ENCODE measurements at places on chromosomes 11 and 22.

DNA sequence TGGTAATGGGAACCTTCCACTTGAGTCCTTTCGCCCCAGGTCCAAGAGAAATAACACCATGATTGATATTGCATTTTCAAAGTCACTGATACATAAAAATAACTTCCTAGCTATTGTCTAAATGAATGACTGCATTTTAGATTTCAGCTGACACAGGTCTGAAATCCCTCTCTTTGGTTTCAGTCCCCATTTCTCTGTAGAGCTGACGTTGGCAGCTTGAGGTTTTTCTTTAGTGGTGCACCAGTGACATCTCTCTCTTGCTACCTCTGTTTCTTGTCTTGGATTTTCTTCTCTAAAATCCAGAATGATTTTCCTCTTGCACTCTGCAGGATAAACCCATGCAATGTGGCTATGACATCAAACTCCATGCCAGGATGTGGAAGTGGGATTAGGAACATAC lies 31.7 kb upstream of the SORL1 start:
- no peak for DNase-seq

DNA sequence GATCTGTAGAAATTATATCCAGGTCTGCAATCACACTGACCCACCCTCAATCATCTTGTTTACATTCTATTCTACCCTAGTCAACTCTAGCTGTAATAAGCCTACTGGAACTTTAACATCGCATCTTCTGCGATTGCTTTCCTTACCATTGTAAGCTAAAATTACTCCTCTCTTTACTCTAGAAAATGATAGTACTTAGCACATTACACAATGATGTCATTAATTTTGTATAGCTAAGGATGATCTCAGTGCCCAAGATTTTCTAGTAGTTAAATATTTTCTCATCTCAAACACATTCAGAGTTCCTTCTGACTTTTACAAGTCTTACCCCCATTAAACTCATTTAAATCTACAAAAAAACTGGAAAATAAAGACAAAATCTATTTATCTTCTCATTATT lies 39.6 kb upstream of the CTSC start:
- no peaks in the 10 kb centered on the region for H3K27me3 ChIP-seq
- DNase-seq = no peak
- H3K4me3 ChIP-seq = no peak overlapping the region
- no peak overlapping the region for H3K27ac ChIP-seq
- H3K36me3 ChIP-seq = no peaks in the 10 kb centered on the region

- no peaks in the 10 kb centered on the region for H3K36me3 ChIP-seq
- no peak overlapping the region for H3K27ac ChIP-seq
- no peaks in the 10 kb centered on the region for H3K4me1 ChIP-seq
- H3K27me3 ChIP-seq = no peaks in the 10 kb centered on the region
- DNase-seq = no peak
- H3K4me3 ChIP-seq = no peak overlapping the region
Measured at GRCh38 chr11:46176421-46176820, 55.2 kb upstream of the PHF21A start.

- no peak for DNase-seq
- no peaks in the 10 kb centered on the region for H3K4me1 ChIP-seq
- no peaks in the 10 kb centered on the region for H3K27me3 ChIP-seq
- no peak overlapping the region for H3K4me3 ChIP-seq
- H3K36me3 ChIP-seq = no peaks in the 10 kb centered on the region
Measured at GRCh38 chr11:128648711-128649110, 45.2 kb upstream of the FLI1 start.

DNA sequence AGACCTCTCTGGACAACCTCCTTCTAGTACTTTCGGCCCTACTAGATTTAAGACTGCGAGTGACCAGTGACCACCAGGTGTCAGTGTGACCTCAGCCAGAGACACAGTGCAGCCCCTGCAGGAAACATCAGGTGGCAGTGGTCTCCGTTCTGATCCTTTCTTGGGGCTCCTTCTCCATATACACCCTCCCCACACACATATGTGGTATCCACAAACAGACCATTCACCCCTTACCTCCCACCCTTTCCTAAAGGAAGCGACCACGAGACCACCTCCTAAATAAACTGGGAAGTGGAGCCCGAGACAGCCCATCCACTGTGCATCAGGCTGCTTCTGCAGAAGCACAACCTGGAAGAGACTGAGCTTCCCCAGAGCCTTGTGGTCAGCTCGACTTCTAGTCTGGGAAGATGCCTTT lies 38.5 kb upstream of the CYP2D6 start:
- no peak overlapping the region for H3K4me3 ChIP-seq
- H3K4me1 ChIP-seq = peaks cover 6% of the 10 kb centered on the region
- H3K36me3 ChIP-seq = peaks cover 17% of the 10 kb centered on the region
- no peak for DNase-seq
- no peaks in the 10 kb centered on the region for H3K27me3 ChIP-seq
- H3K27ac ChIP-seq = no peak overlapping the region

DNA sequence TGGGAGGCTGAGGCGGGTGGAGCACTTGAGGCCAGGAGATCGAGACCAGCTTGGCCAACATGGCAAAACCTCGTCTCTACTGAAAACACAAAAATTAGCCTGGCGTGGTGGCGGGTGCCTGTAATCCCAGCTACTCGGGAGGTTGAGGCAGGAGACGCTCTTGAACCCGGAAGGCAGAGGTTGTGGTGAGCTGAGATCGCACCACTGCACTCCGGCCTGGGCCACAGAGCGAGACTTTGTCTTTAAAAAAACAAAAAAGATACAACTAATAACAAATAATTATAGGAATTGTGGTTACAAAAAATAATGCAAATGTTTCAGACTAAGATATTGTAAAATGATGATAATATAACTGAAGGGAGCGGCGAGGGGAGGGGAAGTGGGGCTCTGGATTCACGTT lies 90.3 kb upstream of the RTL6 start:
- H3K4me1 ChIP-seq = no peaks in the 10 kb centered on the region
- H3K36me3 ChIP-seq = no peaks in the 10 kb centered on the region
- no peak overlapping the region for H3K27ac ChIP-seq
- H3K4me3 ChIP-seq = no peak overlapping the region
- no peak for DNase-seq
- no peaks in the 10 kb centered on the region for H3K27me3 ChIP-seq

GRCh38 chr11:122178795-122179194 lies 62.8 kb upstream of the BLID start:
- no peaks in the 10 kb centered on the region for H3K36me3 ChIP-seq
- H3K27me3 ChIP-seq = no peaks in the 10 kb centered on the region
- peak overlapping the region; percentile 72 for H3K27ac ChIP-seq
- peaks cover 31% of the 10 kb centered on the region for H3K4me1 ChIP-seq
- H3K4me3 ChIP-seq = no peak overlapping the region
- no peak for DNase-seq

DNA sequence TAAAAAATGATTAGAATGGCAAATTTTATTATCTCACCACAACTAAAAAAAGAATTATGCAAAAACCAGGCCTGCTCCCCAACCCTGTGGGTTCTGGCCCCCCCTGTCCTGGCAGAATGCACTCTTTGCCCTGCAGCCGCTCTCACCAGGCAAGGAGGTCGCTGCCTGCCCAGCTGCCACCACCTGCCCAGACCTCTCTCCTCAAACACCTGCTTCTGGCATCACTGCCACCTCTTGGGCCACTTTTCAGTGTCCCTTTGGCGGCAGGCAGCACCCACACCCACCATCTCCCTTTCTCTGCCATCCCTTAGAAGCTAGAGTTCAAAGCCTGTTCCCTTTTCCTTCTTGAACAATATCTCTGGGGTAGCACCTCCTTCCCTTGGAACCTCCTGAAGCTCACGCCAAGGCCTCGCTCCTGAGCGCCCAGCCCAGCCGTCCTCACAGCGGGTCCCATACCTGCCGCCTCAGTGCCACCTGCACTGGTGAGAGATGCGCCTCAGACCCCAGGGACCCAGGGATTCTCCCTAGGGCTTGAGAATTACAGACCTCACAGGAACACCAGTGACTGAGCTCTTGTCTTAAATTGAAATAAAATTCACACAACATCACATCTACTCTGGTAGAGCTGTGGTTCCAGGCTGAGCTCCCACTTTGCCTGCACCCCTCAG lies 44.6 kb downstream of the SGSM3 start:
- peaks cover 26% of the 10 kb centered on the region for H3K4me1 ChIP-seq
- no peak for DNase-seq
- peaks cover 62% of the 10 kb centered on the region for H3K36me3 ChIP-seq
- no peak overlapping the region for H3K4me3 ChIP-seq
- H3K27ac ChIP-seq = peak overlapping the region; percentile 2

DNA sequence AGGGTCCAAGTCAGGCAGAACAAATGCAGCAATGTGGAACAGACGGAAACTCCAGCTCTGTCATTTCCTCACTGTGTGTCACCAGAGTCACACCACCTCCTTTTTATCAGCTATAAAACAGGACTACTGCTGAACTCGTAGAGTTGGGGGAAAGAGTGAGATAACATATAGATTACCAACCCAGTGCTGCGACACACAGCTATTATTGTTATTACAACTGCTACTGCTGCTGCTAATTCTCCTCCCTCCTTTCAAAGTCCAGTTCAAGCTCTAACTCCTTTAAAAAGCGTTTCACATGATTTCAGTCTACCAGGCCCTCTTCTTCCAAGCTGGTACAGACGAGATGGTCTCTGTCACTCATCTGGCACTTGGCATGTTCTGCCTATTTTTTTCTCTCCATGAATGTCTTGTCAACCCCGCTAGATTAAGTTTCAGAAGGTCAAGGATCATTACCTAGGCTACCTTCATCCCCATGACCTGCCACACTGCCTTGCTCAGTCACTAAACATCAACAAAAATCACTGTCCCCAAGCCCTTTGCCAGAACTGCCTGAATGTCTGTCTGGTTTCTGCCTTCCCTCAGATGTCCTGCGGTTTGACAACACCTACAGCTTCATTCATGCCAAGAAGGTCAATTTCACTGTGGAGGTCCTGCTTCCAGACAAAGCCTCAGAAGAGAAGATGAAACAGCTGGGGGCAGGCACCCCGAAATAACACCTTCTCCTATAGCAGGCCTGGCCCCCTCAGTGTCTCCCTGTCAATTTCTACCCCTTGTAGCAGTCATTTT lies 3.7 kb upstream of the MTFP1 start:
- peak overlapping the region; percentile 78 for H3K4me3 ChIP-seq
- peaks cover 63% of the 10 kb centered on the region for H3K4me1 ChIP-seq
- H3K27me3 ChIP-seq = no peaks in the 10 kb centered on the region
- peaks cover 12% of the 10 kb centered on the region for H3K36me3 ChIP-seq

DNA sequence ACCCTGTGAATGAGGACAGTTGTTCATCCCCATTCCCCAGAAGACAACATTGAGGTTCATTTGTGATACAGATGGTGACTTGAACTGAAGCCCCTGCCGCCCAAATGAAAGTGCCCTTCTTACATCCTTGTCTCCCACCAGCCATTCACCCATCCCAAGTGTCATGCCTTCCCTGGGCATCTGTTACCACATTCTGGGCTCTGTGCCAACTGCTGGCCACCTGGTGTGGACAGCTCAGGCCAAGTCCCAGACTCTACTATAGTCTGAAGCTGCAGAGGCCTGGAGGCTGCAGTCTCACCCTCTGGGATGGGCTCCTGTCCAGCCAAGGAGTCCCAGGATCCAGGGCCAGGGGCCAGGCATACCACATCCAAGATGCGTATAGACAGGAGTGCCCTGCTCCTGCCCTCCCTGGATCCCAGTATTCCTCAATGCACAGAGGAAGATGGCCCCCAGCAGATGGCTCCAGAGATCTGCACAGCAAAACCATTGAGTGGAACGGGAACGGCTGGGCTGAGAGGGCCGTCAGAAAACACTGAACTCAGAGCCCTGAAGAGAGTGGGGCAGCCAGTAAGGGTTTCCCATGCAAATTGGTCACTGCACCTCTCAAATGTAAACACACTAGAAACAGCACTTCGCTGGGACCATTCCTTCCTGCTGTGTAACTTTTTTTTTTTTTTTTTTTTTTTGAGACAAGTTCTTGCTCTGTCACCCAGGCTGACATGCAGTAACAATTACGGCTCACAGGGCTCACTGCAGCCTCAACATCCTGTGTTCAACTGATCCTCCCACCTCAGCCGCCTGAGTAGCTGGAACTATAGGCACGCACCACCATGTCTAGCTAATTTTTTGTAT lies 22.8 kb downstream of the ARRB1 start:
- H3K36me3 ChIP-seq = peaks cover 15% of the 10 kb centered on the region
- DNase-seq = no peak
- H3K27ac ChIP-seq = peak overlapping the region; percentile 80
- H3K27me3 ChIP-seq = no peaks in the 10 kb centered on the region

GRCh38 chr22:49928555-49929210 lies 10.2 kb downstream of the CRELD2 start:
- no peak overlapping the region for H3K4me3 ChIP-seq
- H3K4me1 ChIP-seq = peaks cover 38% of the 10 kb centered on the region
- H3K27ac ChIP-seq = no peak overlapping the region
- no peaks in the 10 kb centered on the region for H3K27me3 ChIP-seq
- peaks cover 28% of the 10 kb centered on the region for H3K36me3 ChIP-seq

DNA sequence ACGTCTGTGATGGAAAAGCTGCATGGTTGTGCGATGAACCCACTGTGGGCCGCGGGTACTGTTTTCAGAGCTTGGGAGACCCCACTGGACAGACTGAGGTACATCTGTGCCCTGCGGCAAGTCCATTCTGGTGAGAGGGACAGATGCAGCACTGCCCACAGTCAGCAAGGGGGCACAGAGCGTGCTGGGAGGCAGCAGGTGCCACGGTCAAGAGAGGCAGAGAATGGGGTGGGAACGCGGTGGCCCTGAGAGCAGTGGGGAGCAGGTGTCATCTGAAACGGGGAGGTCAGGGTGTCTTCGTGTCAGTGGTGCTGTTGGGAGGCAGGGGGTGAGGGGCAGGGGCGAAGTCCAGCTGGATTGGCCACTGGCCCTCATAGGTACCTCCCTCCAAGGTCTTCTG lies 32.0 kb downstream of the TBC1D22A start:
- no peak for DNase-seq
- no peak overlapping the region for H3K27ac ChIP-seq
- H3K27me3 ChIP-seq = no peaks in the 10 kb centered on the region

DNA sequence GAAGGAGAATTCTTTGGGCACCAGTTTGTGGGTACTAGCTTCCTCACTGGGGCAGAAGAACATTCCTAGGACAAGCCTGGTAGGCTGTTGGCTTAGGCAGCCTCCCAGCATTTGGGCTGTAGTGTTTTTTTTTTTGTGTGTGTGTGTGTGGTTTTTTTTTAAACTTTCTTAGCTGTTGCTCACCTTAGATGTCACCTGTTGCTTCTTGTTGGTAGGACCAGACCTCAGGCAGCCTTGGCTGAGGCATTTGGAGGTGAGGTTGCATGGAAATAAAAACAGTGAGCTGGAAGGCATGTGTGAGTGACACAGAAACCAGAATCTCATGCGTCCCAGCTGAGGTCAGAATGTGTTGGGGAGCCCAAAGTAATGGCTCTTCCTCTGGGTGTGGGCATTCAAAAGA lies 21.3 kb downstream of the AMPD3 start:
- no peak overlapping the region for H3K4me3 ChIP-seq
- DNase-seq = no peak
- H3K27ac ChIP-seq = no peak overlapping the region

- H3K27me3 ChIP-seq = no peaks in the 10 kb centered on the region
- no peaks in the 10 kb centered on the region for H3K36me3 ChIP-seq
- no peak within 1 kb of the TSS for H3K4me3 ChIP-seq
Measured at GRCh38 chr11:58731819-58732218, at the start of gene GLYAT. GLYAT (minus strand) TSS chr11:58731943; CDS start chr11:58724496, 7,447 bp downstream.

GRCh38 chr11:118634431-118635236 lies 27.2 kb downstream of the PHLDB1 start:
- peak overlapping the region; percentile 85 for H3K27ac ChIP-seq
- no peaks in the 10 kb centered on the region for H3K27me3 ChIP-seq
- H3K36me3 ChIP-seq = peaks cover 61% of the 10 kb centered on the region
- DNase-seq = no peak

GRCh38 chr11:96704847-96705246 lies 315.0 kb downstream of the JRKL start:
- H3K27ac ChIP-seq = no peak overlapping the region
- H3K27me3 ChIP-seq = no peaks in the 10 kb centered on the region
